ENCODE measurements at places on chromosomes 1 and 21. TPM values are rescaled to one million over a fixed set of nuclear protein-coding genes. Genes with fewer than 3 reads are reported as not detected.

Gene LAMB3
- total RNA-seq, result 1.3 TPM

Gene PROK1
- 0.21 TPM for total RNA-seq

Gene ATP1A2
- 523 TPM for total RNA-seq

Gene SYPL2
- total RNA-seq, result 175 TPM

Gene CYYR1
- total RNA-seq, result 8.3 TPM

Gene SLC41A1
- 59.5 TPM for total RNA-seq

Gene TCP10L
- total RNA-seq, result 0.38 TPM

Gene LCE3E
- total RNA-seq, result not detected

Gene RPTN
- not detected for total RNA-seq

Gene FAAH
- total RNA-seq, result 7.9 TPM

Gene CACNA1S
- total RNA-seq, result 269 TPM

Gene CENPF
- 0.28 TPM for total RNA-seq

Gene PCAT6
- total RNA-seq, result 0.44 TPM

DNA sequence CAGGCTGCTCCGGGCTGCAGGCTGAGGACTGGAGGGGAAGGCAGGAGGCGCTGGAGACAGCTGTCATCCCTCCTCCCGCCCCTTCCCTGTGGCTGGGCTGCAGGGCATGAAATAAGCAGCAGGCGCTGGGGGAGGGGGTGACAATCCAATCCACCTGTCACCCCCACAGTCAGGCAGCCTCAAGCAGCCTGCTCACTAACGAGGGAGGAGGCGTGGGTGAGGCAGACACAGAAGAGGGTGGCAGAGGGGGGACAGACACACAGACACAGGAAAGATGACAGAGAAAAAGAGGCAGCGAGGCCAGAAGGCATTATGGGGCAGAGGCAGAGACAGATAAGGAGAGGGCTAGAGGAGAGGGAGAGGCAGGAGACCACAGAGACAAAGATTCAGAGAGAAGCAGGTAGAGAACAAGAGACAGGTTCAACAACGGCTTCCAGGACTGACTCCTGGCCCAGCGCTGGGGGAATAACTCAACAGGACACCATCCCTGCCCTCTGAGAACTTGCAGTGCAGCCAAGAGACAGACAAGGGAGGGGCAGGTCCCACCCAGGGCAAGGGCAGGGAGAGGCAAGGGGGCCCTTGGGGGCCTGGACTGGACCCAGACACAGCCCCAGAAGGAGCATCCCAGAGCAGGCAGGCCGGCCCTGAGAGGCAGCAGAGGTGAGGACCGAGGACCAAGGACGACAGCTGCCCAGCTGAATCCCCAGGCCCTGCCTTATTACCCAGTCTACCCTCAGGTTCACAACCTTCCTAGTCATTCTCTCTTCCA lies 11.2 kb downstream of the MEF2D start:
- DNase-seq, result peak; percentile 90

GRCh38 chr1:69913977-69914376 lies 291.4 kb downstream of the LRRC40 start:
- DNase-seq, result no peak

GRCh38 chr1:91123773-91124172 lies 101.9 kb upstream of the ZNF644 start:
- DNase-seq, result no peak

- peak; percentile 79 for DNase-seq
These were observed 48.8 kb downstream of the LAMC2 start for GRCh38 chr1:183234660-183235476.

DNA sequence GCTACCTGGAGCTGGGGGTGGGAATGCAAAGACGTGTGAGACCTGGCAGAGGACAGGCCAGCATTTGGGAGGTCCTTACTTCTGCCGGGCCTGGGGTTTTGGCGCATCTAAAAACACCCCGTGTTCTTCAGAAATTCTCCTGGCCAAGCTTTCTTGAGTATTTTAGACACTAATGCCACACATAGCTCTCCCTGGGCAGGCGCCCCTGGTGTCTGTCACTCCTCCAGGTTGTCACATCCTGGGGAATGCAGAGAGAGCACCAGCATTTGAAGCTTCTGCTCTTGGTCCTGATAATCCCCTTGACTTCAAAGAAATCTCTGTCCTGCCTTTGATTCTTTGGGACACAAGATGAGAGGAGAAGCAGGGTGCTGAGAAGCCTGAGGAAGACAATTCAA lies 6.0 kb downstream of the CAPN9 start:
- DNase-seq, result no peak

DNA sequence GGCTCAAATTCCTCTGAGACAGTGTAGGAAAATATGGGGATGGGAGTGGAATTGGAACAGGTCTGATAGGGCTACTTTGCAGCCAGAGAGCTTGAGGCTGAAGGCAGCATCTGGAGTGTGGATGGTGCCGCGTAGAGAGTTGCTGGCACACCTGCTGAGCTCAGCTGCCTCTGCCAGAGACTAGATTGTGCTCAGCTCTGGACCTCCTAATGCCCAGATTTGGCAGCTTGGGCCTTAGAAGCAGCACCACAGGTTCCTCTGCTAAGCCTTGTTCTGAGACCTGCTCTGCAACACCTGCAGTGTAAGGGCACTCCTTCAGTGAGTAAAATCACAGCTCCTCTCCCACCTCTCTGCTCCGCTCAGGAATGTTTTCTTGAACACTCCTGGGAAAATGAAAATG lies 23.3 kb downstream of the ACOT11 start:
- no peak for DNase-seq

GRCh38 chr1:192826791-192827546 lies 18.1 kb downstream of the RGS2 start:
- DNase-seq, result no peak

GRCh38 chr1:19903621-19904020 lies 19.8 kb downstream of the PLA2G2E start:
- no peak for DNase-seq

DNA sequence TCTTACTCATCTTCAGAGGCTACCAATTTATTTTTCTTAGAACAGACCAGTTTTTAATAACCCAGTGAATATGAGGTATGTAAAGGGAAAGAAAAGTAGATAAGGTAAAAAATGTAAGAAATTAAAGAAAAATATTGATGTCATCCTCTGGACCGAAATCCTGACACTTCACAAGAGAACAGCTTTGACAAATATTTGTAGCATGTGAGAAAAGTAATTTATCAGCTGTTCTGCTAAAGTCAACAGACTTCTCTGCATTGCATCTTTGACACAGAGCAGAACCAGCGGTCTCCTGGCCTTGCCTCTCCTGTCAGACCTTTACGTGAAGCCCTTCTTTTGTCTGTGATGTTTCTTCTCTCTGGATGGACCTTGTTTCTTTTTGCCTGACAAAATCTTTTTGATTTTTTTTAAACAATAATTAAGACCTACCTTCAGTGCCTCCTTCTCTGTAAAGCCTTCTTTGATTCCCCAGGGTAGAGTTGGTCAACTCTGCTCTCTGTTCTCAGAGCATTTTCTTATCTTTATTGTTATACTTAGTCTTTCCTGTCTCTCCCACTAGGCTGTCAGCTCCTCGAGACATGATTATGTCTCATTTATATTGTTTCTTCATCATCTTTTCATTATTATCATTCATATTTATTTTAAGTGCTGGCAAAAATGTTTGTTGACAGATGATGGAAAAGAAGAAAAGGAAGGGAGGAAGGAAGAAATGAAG lies 35.4 kb downstream of the RGS4 start:
- DNase-seq, result no peak

GRCh38 chr1:115677182-115677555 lies 35.4 kb downstream of the VANGL1 start:
- no peak for DNase-seq

DNA sequence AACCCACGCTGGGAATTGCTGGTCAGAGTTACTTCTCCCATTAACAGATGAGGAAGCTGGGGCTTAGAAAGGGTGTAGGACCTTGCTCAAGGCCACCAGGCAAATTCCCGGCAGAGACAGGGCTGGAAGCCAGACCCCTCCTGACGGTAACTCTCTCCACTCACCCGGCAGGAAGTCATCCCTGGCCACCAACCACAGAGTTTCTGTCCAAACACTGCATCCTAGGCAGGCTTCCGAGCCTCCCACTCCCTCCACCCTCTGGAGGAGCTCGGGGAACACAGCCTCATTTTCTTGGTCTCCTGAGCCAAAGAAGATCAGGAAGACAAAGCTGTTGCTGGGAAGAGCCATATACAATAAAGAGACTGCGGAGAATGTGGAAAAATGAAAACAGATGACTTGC lies 25.0 kb upstream of the ZNF436 start:
- peak; percentile 90 for DNase-seq

GRCh38 chr1:11781297-11781696 lies 19.3 kb downstream of the C1orf167 start:
- no peak for DNase-seq

GRCh38 chr1:84570436-84571149 lies 3.6 kb downstream of the CTBS start:
- no peak for DNase-seq

GRCh38 chr1:50976111-50976889 lies 6.3 kb downstream of the CDKN2C start:
- DNase-seq, result no peak

DNA sequence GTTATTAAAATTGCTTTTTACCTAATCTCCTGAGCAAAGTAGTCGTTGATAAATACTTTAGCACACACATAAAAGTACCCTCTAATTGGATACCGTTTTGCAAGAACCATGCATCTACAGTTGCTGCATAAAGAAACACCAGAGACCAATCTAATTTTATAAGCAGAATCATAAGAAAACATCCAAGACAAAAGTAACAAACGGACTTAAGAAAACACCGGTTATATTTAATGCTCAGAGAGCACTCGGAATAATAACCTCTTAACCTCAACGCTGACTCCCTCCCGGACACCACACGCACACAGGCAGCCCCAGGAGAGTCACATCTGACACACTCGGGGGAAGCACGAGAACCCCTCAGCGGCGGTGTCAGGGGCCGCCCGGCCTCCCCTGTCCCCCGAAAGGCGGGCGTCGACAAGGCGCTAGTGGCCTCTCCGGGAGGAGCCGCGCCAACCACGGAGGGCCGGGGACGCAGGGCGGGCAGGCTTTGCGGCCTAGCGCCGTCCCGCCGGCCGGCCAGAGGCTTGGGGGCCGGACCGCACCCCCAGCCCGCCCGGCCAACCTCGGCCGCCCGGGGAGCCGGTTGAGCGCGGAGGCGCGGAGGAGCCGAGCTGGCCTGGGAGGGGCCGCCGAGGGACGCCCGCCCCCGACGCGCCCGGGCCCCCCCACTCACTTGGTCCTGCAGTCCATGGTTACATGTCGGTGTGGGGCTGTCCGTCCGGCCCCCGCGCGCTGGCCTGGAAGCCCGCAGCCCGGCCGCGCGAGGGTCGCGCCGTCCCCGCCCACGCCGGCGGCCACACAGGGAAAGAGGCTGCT lies 606 bp downstream of the DENND1B start:
- peak; percentile 57 for DNase-seq

DNA sequence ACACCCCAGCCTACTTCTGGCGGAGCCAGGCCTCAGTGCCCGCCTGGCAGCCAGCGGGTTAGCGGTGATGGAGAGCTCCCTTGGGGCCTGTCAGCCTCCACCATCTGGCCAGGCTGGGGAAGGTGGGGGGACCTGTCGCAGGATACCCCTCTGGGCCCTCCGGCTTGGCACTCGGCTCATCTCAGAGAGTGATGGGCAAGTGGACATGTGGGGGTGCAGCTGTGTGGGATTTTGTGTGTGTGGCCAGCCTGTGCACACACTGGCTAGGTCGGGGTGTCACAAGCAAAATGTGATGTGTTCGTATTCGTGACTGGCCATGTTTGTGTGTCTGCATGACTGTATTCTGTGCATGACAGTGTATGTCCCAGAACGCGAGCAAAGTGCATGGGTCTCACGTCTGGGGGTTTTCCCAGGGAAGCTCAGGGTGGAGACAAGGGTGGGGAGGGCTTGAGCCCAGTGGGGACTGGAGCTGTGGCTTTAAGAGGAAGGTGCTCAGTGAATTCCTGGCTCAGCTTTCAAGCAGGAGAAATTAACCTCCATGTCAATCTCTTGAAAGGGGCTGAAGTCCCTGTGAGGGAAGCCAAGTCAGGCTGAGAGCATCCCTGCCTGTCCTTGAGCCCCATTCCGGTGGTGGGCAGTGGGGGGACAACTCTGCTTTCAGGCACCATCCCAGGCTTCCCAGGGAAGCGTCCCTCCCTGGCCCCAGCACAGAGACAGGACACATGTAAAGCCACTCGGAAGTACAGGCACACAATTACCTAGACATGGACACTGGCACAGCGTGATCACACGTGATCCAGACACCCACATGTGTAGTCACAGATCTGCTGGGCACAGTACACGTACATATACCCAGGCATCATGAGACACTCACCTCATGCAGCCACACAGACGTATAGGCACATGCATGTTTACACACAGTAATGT lies 21.1 kb upstream of the ADGRB2 start:
- no peak for DNase-seq

- peak; percentile 75 for DNase-seq
These were observed 41.0 kb downstream of the MYOM3 start for GRCh38 chr1:24070821-24071393.

GRCh38 chr1:21926065-21926464 lies 11.0 kb downstream of the HSPG2 start:
- no peak for DNase-seq

All from psoas muscle (tissue), 8 donors.